Activated T-helper 17 cell treated with anti-CD3 and anti-CD28 coated beads, Interleukin-2, amount 50 U/mL, for 72 hours (primary cell): ENCODE measurements at places on chromosomes 4 and X. TPM values are rescaled to one million over a fixed set of nuclear protein-coding genes. Genes with fewer than 3 reads are reported as not detected.

DNA sequence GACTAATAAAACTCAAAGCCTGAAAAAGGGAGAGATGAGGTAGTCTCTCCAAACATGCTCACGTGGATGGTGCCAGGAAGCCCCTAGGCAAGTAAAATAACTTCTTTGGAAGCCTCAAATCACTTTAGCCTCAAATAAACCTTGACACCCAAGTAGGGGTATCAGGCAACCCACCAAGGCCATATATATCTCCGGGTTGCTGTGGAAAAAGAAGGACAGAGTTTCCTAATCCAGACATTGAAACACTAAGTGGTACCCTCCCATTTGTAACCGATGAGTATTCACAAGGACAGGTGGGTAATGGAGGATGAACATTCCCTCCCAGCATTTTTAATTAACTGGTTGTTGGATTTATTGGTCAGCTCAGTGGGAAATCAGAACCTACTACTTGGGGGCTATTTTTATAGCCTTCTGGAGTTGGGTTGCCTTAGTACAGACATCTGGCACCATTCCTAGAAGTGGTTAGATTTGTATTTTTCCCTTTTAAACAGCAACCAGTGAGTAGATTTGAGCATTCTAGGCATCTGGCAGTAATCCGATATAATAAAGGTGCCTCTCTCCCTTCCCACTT, 87.7 kb downstream of the GPC3 start:
- no peak for ATAC-seq

DNA sequence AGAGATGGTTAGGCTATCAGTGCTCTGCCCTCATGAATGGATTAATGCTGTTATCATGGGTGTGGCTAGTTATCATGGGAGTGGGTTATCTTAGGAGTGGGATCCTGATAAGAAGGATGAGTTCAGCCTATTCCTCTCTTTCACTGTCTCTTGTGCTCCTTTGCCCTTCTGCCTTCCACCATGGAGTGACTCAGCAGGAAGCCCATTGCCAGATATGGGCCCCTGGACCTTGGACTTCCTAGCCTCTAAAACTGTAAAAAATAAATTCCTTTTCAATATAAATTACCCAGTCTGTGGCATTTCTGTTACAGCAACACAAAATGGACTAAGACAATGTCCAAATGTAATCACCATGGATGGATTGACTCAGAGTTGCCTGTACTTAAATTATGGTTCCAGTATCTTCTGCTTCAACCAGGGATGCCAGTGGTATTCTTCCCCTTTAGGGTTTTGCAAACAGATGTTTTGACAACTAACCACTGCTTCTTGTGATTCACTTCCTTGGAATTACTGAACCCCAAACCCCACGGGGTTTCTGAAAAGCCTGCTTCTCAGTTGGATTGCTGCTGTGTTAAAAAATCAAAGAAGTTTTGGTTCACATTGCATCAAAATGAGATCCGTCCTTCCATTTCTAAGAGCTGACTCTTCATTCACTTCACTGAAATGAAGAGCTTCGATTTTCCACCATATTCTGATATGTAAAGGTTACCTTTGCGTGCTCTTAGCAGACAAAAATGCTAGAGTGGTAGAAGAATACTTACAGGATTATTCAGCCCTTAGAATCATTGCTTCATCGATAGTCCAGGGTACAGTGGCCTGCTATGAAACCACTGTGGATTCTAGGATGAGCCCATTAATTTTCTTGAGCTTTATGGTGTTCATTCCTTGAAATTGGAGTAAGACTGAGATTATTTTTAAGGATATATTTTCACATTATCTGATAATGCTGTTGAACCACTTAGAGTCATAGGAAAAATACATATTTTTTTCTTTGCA, 107.7 kb downstream of the FRMPD4 start:
- no peak for ATAC-seq

DNA sequence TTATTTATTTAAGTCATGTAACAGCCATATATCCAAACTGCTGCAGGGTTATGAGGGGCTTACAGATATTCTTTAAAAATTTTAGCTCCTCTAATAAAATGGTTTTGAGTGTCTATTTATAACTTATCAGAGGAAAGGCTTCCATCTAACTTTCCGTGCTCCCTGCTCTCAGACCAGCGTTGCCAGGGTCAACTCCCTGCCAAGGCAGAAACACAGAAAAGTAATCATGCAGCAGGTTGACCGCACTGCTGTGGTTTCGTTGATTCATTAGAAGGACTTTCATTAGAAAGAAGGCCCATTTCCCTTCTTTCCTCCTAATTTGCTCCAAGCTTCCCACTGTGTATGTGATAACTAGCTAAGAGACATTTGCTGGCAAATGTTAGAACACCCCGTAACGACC, 33.9 kb downstream of the BCLAF3 start:
- no peak for ATAC-seq

Gene HOPX
- total RNA-seq, result 118 TPM

Gene SH3BP2
- 83.5 TPM for total RNA-seq

- ATAC-seq, result no peak
Measured at GRCh38 chr4:18691431-18692200, 670.1 kb upstream of the LCORL start.

- ATAC-seq, result no peak
Measured at GRCh38 chr4:171334549-171334948, 478.7 kb upstream of the GALNTL6 start.

- no peak for ATAC-seq
Measured at GRCh38 chr4:19774690-19775256, 476.9 kb upstream of the SLIT2 start.

Gene MAGEA2
- not detected for total RNA-seq

DNA sequence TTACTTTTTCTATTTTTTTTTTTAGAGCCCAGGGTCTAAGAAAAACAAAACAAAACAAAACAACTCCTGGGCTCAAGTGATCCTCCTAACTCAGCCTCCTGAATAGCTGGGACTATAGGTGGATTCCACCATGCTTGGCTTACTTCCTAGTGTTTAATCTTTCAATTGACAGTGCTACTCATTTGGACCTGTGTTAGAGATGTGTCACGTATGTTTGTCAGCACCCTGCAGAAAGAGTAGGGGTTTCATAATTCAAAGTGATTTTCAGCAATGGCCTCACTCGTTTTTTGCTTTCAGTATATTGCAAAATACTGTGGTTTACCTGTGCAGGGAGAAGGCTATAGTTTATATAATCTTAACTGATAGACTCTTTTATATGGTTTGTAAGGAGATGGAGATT, 71.6 kb upstream of the TEX13D start:
- ATAC-seq, result peak; percentile 32

DNA sequence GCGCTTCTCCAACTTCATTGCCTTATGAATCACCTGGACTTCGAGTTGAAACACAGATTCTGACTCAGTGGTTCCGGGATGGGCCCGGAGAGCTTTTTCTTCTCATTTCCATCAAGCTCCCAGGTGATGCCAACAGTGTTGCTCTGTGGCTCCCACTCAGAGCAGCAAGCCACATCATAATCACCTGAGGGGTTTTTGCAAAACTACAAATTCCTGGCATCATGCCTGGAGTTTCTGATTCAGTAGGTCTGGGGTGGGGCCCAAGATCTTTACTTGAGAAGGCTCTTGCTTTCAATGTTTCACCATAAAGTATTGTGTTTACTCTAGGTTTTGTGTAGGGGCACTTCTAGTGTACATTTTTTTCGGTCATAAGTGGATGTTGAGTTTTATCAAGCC, 7.0 kb downstream of the MTM1 start:
- peak; percentile 75 for ATAC-seq

DNA sequence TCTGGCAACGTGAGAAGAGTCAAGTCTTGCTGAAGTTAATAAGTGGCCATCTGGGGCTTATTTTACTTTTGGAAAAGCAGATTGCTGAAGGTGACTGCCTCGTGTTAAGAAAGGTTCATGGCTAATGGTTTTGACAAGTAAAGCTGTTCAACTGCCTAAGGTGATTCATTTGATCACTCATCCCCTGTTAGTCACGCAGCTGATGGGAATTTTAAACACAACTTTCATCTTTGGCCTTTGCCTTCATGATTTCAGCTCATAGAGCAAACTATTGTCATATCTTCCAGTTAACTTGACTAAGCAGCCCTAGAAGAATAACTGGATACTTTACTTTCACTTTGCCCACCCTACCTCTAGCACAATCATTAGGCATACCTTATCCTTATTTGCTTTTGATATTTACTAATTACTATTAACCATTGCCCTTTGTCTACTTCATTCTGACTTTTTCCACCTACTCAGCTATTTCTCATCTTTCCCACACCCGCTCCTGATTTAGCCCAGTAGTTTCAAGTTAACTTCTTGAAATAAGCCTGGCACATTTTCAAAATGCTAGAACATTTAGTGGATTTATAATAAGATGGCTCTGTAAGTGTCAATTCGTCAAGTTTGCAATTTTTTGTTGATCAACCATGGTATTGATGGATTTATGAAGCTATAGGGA, 170.6 kb upstream of the S100G start:
- peak; percentile 89 for ATAC-seq

Gene IL13RA2
- total RNA-seq, result not detected

DNA sequence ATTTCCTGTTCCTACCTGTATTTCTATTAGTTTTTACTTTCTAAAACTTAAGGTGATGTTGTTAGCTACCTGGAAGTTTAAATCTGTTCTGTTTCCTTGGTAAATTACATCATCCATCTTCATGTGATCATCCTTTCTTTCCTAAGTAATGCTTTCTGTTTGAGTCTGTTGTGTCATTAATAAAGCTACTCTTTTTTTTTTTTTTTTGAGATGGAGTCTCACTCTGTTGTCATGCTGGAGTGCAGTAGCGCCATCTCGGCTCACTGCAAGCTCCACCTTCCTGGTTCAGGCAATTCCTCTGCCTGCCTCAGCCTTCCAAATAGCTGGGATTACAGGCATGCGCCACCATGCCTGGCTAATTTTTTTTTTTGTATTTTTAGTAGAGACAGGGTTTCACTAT, 73.3 kb downstream of the FIP1L1 start:
- no peak for ATAC-seq

Gene TLR10
- not detected for total RNA-seq

Gene TNIP2
- 110 TPM for total RNA-seq

Gene KLF8
- 10.9 TPM for total RNA-seq

Gene COMMD8
- total RNA-seq, result 16.1 TPM

GRCh38 chr4:37389366-37389765, 144.8 kb downstream of the NWD2 start:
- no peak for ATAC-seq

- ATAC-seq, result no peak
Measured at GRCh38 chr4:16583764-16584163, 314.7 kb downstream of the LDB2 start.

Gene TMEM156
- 25.7 TPM for total RNA-seq

DNA sequence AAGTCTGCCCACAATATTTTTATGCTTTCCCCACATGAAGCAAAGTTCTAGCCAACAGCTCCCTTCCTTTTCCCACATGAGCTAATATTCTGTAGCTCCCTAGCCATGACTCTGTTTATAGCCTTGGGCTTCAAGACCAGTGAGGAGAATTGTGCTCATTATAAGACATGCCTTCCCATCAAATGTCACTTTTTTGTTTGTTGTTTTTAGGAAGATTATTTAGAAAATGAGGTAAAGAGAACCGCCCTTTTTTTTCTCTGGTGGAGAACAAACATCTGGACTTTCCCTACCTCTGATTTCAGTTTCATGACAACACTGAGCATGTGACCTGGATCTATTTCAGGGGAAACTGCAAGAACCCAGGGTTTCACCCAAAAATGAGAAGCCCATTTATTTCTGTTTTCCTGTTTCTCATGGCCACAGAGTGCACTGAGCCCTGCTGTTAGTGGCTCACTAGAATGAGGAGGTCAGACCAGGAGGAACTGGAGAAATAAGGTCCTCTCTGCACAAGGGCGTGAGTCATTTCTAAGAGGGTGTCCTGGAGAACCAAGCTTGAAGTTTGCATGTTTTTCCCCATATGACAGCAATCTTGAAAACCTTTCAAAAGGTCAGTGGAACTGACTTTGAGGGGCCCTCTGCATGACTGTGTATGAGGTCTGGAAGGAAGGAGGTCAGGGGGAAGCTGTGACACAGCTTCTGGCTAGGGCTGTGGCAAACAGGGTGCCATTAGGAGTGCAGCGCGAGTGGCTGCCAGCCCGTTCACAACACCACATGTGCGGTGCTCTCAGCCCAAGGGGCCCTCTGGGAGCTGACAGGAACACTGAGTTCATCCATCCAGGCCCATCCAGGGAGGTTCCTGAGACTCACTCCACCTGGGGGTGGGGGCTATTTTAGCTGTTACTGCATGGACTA, 55.2 kb downstream of the CHST7 start:
- ATAC-seq, result peak; percentile 89

- peak; percentile 47 for ATAC-seq
Measured at GRCh38 chr4:98491899-98492559, 166.4 kb downstream of the TSPAN5 start.

Gene BLTP1
- 49.9 TPM for total RNA-seq

DNA sequence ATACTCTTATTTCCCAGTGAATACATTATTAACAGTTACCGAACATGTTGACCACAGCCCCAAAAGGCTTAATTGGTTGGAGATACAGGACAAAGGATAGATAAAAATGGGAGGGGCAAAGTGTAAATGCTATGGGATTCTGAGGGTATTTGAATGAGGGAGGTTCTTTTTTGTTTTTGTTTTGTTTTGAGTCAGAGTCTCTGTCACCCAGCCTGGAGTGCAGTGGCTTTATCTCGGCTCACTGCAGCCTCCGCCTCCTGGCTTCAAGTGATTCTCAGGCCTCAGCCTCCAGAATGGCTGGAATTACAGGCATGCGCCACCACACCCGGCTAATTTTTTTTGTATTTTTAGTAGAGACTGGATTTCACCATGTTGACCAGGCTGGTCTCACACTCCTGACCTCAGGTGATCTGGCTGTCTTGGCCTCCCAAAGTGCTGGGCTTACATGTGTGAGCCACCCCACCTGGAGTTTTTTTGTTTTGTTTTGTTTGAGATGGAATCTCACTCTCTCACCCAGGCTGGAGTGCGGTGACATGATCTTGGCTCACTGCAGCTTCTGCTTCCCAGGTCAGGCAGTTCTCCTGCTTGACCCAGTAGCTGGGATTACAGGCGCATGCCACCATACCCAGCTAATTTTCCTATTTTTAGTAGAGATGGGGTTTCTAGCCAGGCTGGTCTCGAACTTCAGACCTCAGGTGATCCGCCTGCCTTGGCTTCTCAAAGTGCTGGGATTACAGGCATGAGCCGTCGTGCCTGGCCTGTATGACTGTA, 9.0 kb downstream of the UBE2K start:
- ATAC-seq, result peak; percentile 87

DNA sequence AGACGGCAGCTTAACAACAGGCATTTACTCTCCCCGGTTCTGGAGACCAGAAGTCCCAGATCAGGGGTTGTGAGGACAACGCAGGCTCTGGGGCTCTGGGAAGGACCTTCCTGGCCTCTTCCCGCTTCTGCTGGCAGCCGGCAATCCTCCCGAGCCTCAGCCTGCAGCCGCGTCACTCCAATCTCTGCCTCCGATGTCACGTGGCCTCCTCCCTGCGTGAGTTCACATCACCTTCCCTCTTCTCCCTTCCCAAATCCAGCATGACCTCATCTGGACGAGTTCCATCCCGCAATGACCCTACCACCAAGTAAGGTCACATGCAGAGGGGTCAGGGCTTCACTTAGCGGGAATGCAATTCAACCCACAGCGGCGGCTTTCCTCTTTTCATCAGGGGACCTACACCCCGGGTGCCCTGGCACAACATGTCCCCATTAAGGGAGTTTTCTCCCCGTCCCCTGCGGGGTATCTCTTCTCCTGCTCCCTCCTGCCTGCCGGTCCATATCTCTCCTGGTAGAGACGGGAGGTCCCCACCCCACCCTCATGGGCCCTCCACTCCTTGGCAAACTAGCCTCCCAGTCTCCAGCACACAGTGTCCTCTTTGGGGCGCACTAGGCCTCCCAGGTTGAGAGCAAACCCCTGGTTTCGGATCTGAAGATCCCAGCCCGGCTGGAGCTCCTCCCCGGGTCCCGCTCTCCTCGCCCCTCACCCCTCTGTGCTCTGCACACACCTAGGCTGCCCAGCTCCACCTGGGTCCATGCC, 25.5 kb downstream of the ABLIM2 start:
- ATAC-seq, result no peak
